ENCODE measurements at places on chromosomes 11 and 22.

DNA sequence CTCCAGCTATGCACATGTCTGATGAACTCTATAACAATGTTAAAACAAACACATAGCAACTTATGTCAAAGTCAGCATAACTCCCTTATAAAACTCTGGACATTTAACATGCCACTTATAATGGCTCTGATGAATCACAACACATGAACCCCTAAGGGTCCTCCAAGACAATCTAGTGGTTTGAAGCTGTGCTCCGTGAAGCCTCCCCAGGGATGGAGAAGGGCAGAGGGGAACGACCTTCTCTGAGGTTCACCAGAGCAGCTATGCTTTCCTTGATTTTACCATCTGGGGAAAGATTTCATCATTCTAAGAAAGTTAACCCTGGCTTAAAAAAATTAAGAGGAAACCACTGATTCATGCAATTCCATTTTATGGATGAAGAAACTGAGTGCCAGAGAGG is 84.4 kb downstream of the MPPED2 start:
- DNase-seq, result no peak

DNA sequence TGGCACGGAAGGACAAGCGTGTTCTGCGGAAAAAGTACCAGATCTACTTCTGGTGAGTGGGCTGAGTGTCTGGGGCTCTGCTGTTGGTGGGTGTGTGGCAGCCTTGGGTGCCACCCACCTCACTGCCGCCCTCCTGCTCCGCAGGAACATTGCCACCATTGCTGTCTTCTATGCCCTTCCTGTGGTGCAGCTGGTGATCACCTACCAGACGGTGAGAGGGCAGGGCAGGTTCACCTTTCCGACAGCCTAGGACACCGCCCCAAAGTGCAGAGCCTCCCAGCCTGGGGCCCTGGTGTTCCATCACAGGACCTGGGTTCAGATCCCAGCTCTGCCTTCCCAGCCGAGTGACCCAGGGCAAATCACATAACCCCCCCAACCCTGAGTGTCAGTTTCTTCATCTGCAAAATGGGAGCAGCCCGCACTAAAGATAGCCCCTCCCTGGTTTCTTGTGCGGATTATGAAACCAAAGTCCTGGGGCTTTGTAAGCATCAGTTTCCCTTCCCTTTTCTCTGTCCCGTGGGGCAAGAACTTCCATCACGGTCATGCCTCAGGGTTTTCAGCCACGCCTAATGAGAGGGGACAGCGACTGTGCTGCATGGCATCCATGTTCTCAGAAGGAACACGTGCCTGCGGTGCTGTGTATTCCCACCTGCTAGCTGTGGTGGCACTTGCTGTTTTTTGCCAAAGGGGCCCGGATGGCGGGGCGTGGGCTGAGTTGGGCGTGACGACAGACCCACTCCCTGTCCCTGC is 9.8 kb upstream of the TAGLN start:
- no peak for DNase-seq

- no peak for DNase-seq
Measured at GRCh38 chr11:28528217-28528616, 420.0 kb downstream of the METTL15 start.

DNA sequence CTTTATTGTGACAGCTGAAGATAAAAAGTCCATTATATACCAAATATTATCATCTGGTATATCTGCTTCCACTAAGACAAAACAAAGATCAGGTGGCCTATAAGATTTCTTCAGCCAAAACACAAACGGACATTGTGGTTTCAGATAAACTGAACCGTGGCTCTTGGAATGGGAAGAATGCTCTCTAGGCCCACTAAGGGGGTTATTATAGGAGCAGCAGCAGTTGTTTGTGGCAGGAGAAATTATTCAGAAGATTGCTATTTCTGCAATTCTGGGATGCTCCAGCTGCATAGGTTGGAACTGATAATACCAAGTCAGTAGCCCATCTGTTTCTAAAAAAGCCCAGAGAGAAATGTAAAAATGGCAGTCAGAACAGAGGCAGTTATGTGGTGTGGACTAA is 145.3 kb downstream of the NCAM1 start:
- no peak for DNase-seq

- DNase-seq, result no peak
Measured at GRCh38 chr11:128483211-128483788, 104.1 kb downstream of the ETS1 start.

Measured in left lung (tissue), 14 donors.